ENCODE measurements at places on chromosomes 11 and 22.

- peak; percentile 80 for DNase-seq
Observed at GRCh38 chr22:19629720-19630419, 84.4 kb upstream of the SEPTIN5 start.

- DNase-seq: peak; percentile 49
Observed at GRCh38 chr22:37547251-37547741, 13.0 kb upstream of the CDC42EP1 start.

DNA sequence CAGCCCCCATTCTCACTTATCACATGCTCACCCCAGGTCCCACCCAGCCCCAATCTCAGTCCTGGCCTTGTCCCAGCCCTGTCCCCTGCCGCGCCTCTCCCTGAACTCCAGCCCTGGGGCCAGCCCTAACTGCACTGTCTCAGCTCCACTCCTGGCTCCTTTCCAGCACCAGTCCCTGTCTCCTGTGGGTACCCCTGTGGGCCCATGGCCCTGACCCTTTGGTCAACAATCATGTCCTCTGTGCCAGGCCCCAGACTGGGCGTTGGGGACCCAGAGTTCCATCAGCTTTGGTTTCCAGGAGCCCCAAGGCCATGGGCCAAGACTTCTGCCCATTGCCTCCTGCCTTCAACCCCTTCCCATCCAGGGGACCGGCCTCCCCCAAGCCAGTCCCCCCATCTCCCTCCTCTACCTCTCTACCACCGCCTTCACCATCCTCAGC is 757 bp downstream of the SPI1 start:
- DNase-seq: no peak

- DNase-seq: peak; percentile 27
Observed at GRCh38 chr11:14012846-14013245, 50.3 kb downstream of the SPON1 start.

DNA sequence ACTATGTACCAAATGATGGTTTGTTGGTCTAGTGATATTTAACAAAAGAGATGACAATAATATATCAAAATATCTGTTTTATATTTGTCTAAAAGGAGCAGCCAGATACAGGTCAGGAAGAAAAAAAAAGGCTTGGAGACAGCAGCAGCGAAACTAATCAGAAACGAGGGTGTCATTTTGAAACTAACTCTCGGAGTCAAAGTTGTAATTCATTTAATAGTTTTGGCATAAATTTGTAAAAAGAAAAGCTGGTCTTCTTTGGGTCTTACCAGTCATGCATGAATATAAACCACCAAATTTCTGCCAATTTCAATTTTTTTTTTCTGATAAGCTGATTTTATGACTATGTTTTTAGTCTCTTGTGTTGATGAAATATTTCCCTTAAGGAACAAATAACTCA is 25.5 kb downstream of the NPAT start:
- no peak for DNase-seq

GRCh38 chr11:111944139-111944538 is 7.0 kb downstream of the DIXDC1 start:
- DNase-seq: peak; percentile 82

GRCh38 chr11:92607969-92608722 is 361.3 kb upstream of the MTNR1B start:
- no peak for DNase-seq

GRCh38 chr11:64687643-64688533 is 35.1 kb downstream of the NRXN2 start:
- DNase-seq: peak; percentile 16

GRCh38 chr11:10225553-10225952 is 68.5 kb downstream of the SBF2 start:
- DNase-seq: peak; percentile 51

DNA sequence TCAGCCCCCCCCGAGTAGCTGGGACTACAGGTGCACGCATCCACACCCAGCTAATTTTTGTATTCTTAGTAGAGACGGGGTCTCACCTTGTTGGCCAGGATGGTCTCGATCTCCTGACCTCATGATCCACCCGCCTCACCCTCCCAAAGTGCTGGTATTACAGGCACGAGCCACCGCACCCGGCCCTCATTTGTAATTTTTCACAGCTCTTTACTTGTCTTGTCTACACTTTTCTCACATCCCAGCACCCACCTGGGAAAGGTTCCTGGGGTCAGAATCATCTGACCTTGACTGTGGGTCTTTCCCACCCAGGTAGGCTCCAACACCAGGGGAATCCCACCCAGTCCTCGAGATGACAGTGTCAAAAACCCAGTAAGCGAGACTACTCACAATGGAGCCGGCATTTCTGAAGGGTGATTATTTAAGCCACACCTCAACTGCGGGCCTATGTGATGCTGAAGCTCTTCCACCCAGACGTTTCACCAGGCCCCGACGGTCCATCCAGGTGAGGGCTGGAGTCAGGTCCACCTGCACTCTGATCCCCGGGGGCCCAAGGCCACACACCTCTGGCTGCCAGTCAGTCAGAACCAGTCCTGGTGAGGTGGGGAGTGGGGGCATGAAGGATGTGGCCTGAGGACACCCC is 23.4 kb downstream of the CELSR1 start:
- no peak for DNase-seq

GRCh38 chr22:43390166-43390565 is 21.6 kb upstream of the MPPED1 start:
- no peak for DNase-seq

DNA sequence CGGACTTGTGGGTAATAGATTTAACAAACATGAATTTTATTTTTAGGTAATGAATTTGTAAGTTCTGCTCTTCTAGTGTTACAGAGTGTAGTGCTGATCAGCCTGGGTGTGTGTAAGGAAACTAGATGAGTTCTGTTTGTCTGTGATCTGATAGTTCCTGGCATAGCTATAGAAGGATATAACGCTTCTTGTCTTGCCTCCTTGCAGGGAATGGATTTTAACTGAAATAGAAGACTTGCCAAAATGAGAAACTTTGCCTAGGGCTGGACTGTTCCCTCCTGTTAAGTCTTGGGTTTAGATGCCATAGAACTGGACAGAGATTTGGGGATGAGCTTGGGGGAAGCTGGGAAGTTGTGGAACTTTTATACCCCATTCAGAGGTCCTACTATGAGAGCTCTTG is 11.6 kb downstream of the CCDC81 start:
- DNase-seq: no peak

DNA sequence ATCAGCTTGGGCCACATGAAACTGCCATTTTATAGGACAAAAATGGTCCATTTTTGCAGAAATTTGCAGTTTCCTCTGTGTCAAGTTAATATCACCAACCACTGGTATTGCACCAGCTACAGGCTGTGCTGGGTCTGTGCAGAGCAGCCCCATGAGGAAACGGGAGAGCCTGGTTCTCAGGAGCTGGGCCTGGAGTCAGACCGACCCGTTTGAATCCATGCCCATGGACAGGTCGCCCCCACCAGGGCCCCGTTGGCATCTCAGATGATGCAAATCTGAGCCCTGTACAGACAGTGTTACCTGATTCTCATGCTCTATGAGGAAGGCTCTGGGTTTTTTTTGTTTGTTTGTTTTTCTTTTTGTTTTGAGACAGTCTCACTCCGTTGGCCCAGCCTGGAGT is 9.8 kb upstream of the SEC14L6 start:
- no peak for DNase-seq

DNA sequence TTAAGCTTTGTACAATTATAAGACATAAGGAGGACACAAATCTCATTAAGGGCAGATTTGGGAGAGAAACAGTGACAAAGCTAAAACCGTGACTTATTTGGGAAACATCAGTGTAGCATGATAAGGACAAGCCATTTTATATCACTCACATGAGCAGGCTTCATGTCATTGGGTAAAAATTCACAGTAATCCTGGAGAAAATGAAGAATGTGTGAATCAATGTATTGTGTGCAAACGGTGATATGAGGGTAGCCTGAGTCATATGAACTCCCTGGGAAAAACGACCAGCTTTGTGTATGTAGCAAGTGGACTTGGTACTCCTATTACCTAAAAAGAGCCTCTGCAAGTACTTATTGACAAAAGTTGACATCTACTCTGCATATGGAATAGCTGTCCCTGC is 6.0 kb upstream of the TRIM34 start:
- DNase-seq: peak; percentile 80

DNA sequence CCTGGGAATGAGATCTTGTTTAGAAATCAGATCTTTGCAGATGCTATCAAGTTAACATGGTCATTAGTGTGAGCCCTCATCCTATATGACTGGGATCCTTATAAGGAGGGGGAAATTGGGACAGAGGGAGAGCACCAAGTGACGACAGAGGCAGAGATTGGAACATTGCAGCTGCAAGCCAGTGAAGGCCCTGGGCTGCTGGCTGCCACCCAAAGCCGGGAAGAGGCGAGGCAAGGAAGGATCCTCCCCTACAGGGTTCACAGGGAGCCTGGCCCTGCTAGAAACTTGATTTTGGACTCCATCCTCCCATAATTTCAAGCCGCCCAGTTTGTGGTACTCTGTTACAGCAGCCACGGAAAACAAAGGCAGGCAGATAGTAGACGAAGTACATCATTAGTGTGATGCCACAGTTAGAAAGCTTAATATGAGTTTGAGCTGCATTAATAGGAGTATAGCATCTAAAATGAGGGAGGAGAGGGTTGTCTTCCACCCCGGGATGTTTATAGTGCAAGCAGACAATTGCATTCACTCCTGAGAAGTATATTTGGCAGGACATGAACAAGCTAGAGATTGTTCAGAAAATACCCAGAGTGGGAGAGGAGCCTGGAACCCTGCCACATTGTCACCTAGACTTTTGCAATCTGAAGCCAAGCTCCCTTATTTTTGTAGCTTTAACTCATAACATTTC is 56.8 kb upstream of the CLMP start:
- DNase-seq: peak; percentile 70

GRCh38 chr11:134139873-134140331 is 71.0 kb downstream of the JAM3 start:
- peak; percentile 92 for DNase-seq

GRCh38 chr11:36718451-36718850 is 120.4 kb upstream of the RAG2 start:
- no peak for DNase-seq

DNA sequence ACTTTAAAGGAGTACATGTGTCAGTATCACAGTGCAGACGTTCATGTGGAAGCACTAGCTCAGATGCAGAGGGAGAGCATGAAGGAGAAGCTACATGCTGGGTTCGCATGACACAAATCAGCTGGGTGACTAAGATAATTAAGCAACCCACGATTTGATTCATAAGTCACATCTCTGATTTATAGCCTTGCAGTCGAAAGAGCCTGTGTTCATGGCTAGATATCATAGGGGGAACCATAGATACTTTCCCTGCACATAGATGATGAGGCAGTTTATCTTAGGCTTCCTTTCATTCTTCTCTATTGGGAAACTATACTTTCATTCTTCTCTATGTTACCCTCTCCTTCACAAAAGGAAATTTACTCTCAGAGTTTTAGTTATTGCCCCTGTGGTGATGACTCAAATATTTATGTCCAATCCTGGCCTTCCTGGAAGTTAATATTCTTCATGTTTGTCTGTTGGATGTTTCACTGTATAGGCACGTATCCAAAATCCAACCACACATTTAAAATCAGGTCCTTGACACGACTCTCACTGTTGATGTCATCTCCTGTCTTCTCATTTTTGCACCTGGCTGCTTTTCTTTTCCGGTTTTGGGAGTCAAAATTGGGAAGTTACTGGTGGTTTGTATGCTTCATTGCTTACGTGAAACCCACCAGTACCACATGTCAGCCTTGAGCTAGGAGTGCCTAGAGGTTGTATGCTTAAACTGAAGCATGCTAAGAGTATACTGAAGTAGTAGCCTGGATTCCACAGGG is 56.3 kb upstream of the SLC5A12 start:
- peak; percentile 62 for DNase-seq

GRCh38 chr11:65291613-65292012 is 23.1 kb upstream of the CDC42EP2 start:
- peak; percentile 83 for DNase-seq

- no peak for DNase-seq
Observed at GRCh38 chr11:27280140-27280539, 82.9 kb downstream of the CCDC34 start.

DNA sequence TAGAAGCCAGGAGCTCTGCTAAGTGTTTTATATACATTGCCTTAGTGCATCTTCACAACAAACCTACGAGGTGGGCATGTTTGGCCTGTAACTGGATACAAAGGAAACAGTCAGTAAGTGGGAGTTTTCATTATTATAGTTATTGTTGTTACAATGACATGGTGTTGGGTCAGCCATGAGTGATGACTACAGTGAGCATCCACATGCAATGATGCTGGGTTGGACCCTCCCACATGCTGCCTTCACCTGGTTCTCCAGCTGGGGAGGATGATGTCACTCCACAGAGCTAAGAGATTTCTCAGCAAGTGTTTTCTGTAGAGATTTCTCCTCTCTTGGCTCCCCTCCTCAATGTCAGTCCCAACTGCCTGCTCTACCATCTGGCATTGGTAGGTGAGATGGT is 59.3 kb downstream of the EHF start:
- DNase-seq: no peak

DNA sequence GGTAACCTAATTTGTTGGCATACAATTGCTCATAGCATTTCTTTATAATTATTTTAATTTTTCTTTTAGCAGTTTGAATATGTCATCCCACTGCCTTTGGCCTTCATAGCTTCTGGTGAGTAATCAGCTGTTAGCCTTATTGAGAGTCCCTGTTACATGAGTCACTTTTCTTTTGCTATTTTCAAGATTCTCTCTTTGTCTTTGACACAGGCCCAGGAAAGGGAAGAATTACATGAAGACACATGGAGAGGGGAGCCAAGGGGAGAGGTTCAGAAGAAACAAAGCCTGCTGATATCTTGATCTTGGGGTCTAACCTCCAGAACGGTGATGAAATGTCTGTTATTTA is 418.2 kb downstream of the METTL15 start:
- DNase-seq: no peak

DNA sequence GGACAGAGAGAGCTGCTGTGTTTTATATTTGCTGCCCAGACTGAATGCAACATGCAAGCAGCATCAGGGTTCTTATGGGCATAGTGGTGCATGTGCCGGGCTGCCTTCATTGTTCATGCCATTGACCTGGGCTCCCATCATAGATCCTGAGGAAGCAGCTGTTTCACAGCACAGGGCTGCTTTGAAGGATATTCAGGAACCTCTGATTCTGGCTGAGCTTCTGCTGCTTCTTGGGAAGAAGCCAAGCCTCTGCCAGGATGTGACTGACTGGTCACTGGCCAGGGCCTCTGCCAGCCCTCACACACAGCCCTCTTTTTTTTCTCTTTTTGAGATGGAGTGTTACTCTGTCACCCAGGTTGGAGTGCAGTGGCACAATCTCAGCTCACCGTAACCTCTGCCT is 43.3 kb downstream of the CYB5R2 start:
- peak; percentile 3 for DNase-seq

- no peak for DNase-seq
Observed at GRCh38 chr11:34774604-34775003, 141.6 kb downstream of the APIP start.

GRCh38 chr22:29202212-29203192 is 3.2 kb upstream of the EMID1 start:
- DNase-seq: no peak

GRCh38 chr11:44416776-44417175 is 106.8 kb upstream of the ALX4 start:
- DNase-seq: no peak

All from fibroblast of the aortic adventitia (primary cell).